ENCODE measurements at places on chromosomes 2 and 18. TPM values are rescaled to one million over a fixed set of nuclear protein-coding genes. Genes with fewer than 3 reads are reported as not detected.

Gene FSHR
- not detected for polyA plus RNA-seq

Gene FAP
- polyA plus RNA-seq: not detected

Gene GPBAR1
- polyA plus RNA-seq: 0.37 TPM

Gene DHRS9
- polyA plus RNA-seq: not detected

Gene UGT1A10
- polyA plus RNA-seq: not detected

Gene CROCC2
- polyA plus RNA-seq: not detected

Gene POTEF
- polyA plus RNA-seq: 1.0 TPM

Gene LAMA1
- 14.8 TPM for polyA plus RNA-seq

Gene PLB1
- not detected for polyA plus RNA-seq

Gene PLEK
- 0.06 TPM for polyA plus RNA-seq

Gene IL36RN
- polyA plus RNA-seq: not detected

Gene MEP1B
- not detected for polyA plus RNA-seq

Gene FTCDNL1
- polyA plus RNA-seq: 2.3 TPM

All from GM23338 (cell line).